Left lung (tissue), 14 donors: ENCODE measurements at places on chromosomes 3 and 15. TPM values are rescaled to one million over a fixed set of nuclear protein-coding genes. Genes with fewer than 3 reads are reported as not detected.

The SCAANT1 gene
- polyA plus RNA-seq: 2.7 TPM

GRCh38 chr15:61182946-61183345 is 46.2 kb downstream of the RORA start:
- DNase-seq: no peak

DNA sequence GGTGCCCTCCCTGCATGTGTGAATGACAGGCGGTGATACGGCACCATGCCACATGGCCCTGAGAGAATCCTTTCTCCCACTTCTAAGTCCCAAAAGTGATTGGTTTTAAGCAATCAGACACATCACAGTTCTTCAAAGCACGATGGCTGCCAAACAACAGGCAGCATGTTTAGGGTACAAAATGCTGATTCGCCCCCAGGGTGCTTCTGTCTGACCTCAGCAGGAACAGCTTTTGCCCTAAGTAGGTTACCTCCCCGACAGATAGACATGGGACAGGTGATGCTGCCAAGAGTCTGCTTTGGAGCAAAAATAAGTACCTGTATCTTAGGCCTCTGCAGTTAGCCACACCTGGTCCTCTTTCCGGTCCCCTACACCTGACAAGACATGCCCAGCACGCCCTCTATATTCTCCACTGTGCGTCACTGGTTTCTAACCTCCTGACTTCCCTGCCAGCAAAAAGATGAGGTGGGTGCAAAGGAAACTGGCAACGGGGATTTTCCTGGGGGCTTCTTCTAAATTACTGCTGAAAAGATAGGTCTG is 549.8 kb downstream of the FOXP1 start:
- no peak for DNase-seq

DNA sequence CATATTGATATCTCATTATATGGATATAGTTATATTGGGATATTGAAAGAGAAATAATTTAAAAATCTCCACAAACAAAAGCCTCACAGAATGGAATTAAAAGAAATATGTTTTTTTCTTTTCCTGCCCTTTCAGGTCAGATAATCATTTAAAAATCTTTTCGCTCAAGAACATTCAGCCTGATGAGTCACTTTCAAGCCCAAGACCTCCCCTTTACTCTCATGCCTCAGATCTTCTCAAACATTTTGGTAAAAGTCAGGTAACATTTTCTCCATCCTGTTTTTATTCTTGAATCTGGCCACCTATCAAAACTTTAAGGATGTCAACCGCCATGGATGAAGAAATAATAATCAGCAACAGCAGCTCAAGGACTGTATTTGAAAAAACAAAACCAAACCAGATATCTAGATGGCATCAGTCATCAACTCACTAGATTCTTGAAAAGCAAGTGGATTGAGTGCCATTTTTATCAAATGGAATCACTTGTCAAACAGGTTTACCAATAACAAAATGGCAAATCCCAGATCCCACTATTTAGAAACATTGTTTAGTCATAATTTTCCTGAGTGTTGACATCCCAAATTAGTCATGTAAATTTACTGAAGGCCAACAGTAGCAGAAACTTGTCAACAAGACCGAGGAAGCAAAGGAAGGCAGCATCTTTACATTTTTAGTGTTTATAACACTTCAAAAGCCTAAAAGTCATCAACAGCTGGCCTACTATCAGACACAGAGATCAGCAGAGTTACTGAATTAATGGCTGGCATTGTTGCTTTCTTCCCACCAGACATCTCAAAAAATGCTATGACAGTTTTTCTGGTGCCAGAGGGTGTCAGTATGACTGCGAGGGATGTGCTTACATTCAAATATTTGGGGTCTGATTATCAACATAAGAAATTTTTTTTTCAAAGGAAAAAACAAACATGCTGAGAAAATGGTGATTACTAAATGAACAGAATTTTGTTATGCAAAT is 444.7 kb downstream of the MAGI1 start:
- DNase-seq: no peak

GRCh38 chr3:170421758-170422157 is 3.1 kb downstream of the CLDN11 start:
- no peak for DNase-seq

DNA sequence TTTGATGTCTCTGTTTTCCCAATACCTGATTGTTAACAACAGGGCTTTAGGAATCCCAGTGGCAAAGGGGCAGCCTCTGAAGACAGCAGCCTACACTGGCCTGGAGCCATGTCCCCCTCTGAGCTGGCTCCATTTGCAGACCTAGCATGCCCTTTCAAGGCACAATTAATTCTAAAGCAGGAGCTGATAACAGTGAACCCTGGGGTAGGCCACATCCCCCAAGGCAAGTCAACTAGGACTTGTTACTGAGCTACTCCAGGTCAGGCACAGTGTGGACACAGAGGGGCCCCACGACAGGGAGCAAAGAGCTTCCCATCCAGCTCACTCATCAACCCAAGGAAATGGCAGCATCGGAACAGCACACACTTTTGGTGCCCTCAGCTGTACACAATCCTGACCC is 51.9 kb downstream of the SPSB4 start:
- no peak for DNase-seq
